ENCODE measurements at places on chromosomes 5 and 9.
A peak's percentile ranks its signal among the peaks of the same experiment; 100 is the strongest.

DNA sequence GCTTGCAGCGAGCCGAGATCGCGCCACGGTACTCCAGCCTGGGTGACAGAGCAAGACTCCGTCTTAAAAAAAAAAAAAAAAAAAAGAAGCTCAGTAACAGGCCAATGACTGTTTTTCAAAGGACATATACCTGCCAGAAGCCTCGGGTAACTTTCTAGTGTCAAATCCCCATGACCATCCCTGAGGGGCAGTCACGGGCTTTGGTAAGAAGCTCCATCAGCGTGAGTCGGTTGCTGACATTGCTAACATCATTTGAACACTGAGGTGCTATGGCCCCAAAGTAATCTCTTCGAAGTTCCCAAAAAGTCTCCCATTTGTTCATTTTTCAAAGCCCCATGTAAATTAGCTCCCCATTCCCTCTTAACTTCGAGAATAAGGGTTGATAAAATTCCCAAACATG lies 11.6 kb downstream of the NAIP start:
- no peak for DNase-seq

GRCh38 chr5:144036476-144036875 lies 134.0 kb downstream of the YIPF5 start:
- no peak for DNase-seq

DNA sequence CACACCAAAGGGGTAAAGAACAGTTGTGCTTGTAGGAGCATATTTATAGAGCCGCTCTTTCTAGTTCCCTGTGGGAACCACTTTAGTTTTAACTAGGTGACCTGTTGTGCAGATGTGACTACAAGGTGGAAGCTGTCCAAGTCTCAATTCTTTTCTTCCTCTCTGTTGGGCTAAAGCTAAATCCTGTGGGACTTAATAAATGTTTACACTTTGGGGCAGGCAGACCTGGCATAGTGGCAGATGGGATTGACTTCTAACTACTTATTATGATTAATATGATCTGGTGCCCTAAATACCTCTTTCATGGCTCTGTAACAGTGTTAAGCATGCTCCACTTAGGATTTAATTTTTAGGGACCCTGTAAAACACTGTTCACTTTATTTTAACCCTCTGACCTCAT lies 265.3 kb downstream of the KCTD16 start:
- no peak for DNase-seq

DNA sequence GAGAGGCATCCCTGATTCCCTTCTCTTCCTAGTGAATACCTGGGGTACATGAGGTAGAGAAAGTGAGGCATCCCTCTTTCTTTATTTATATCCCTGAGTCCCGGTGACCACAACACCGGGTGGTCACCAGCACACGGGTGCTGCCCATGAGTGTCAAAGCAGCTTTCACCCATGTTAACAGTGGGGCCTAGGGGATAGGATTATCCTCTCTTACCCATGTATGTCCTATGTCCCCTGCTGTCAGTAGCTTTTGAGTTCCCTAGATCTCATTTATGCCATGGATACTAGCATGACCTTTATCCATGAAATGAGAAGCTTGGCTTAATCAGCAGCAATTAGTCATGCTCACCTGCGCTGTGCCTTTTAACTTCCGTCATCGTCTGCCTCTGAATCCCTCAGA lies 71.4 kb downstream of the RGMB start:
- DNase-seq: no peak

DNA sequence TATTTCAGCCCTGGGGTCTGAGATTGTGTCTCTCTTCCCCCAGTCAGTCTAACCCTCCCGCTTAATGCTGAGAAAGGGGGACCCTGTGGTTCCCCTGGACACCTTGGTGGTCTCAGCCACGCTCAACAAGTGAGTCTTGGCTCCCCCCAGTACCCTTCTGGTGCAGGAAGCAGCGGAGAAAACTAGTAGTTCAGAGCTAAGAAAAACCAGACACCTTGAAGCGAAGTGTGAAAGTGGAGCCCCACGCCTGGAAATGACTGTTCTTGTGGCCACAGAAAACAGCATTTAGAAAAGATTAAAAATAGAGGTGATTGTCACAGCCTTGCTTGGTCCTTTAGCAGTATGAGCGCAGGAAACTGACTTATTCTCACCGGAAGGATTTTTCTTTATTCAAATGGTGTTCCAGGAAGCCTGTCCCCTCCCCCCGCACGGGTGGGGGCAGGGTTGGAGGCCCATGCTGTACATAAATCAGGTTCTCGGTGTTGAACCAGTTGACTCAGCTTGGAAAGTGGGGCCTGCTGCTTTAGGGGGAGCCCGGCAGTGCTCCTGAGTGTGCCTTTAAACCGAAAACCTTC lies 8.1 kb downstream of the ARPC5L start:
- DNase-seq: peak; percentile 78

DNA sequence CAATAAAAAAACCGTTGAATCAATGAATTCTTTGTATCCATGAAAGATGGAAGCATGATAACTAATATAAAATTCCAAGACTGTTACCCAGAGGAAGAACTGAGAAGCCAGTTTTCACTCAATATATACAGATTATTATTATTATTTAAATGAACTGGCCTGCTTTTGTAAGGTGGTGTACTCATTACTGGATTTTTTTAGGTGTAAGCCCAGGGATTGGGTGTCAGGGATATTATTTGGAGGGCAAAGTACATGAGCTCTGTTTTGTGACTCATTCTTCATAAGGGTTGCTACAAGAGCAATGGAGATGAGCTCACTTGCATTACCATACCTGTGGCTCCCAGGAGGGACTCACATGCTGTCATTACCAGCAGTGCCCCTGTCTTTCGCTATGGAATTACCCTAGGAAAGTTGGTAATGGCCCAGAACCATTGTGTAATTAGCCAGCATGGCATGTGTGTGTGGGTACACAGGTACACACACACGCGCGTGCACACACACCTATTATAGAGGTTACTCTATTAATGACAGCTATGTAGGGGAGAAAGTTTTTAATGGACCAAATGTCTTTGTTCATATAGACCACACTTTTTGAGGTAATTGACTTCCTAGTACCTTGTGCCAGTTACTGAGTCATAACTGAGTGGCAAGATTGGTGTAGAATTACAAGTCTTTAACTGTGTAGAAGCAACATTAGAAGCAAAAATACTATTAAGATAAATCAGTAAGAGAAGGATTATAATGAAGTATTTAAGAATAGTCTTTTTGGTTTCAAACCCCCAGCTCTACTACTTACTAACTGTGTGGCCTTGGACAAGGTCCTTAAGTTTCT lies 143.4 kb downstream of the GDNF start:
- DNase-seq: no peak

GRCh38 chr5:33649549-33650482 lies 209.1 kb downstream of the TARS1 start:
- DNase-seq: no peak

GRCh38 chr5:134090522-134090921 lies 24.0 kb upstream of the TCF7 start:
- no peak for DNase-seq

GRCh38 chr5:171633776-171634470 lies 151.7 kb upstream of the SMIM23 start:
- DNase-seq: no peak

GRCh38 chr5:164708831-164709230 lies 1203.4 kb downstream of the MAT2B start:
- no peak for DNase-seq

DNA sequence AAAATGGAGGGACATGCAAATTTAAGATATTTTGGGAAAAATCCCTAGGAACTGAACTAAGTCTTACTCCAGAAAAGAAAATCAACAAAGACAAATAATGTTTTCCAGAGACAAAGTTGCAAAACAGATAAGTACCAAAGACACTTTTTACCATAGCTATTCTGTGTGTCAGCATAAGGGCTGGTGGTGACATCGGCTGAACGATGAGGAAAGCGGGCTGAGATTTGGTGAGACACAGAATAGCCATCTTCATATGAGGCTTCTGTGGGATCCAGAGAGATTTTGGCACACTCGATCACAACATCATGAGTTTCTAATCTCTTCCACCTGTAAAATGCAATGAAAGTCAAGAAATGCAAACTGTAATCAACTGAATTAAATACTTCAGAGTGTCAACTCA lies 32.3 kb downstream of the TSC1 start:
- DNase-seq: no peak

GRCh38 chr9:98831696-98832095 lies 24.2 kb downstream of the GALNT12 start:
- DNase-seq: no peak

GRCh38 chr5:149337736-149338135 lies 7.6 kb upstream of the GRPEL2 start:
- no peak for DNase-seq

- no peak for DNase-seq
These were observed 205.9 kb downstream of the TRIO start for GRCh38 chr5:14349029-14349428.

- no peak for DNase-seq
These were observed at the start of gene MCC for GRCh38 chr5:113487781-113488644. Gene MCC (minus strand): TSS chr5:113488453.

GRCh38 chr5:111364992-111365391 lies 140.8 kb downstream of the CAMK4 start:
- no peak for DNase-seq

GRCh38 chr5:173825215-173825865 lies 62.8 kb upstream of the CPEB4 start:
- no peak for DNase-seq

DNA sequence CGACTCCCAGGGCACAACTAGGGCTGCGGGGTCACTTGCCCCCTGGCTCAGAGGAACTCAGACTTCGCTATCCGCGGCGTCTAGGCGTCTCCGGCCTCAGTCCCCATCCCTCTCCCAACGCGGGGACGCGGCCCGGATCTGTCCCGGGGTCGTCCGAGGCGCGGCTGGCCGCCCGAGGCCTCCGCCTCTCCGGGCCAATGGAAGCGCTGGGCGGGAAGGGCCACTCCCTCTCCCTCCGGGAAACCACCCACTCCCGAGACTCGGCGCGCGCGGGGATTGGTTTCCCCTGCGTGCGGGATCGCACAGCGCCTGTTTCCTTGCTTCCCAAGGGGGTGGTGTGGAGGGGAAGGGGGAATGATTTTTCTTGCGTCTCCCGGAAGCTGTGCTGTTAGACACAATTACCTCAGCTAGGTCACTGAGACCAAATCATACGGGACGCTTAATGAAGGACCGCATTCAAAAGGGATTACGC lies 38.3 kb downstream of the NR2F1 start:
- no peak for DNase-seq

DNA sequence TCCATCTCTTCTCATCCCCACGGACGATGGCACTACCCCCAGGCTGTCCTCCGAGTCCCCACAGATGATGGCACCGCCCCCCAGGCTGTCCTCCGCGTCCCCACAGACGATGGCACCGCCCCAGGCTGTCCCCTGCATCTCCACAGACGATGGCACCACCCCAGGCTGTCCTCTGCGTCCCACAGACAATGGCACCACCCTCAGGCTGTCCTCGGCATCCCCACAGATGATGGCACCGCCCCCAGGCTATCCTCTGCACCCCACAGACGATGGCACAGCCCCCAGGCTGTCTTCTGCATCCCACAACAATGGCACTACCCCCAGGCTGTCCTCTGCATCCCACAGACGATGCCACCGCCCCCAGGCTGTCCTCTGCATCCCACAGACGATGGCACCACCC lies 57.4 kb upstream of the PTCH1 start:
- no peak for DNase-seq

- no peak for DNase-seq
These were observed 55.8 kb downstream of the ASS1 start for GRCh38 chr9:130500340-130501180.

DNA sequence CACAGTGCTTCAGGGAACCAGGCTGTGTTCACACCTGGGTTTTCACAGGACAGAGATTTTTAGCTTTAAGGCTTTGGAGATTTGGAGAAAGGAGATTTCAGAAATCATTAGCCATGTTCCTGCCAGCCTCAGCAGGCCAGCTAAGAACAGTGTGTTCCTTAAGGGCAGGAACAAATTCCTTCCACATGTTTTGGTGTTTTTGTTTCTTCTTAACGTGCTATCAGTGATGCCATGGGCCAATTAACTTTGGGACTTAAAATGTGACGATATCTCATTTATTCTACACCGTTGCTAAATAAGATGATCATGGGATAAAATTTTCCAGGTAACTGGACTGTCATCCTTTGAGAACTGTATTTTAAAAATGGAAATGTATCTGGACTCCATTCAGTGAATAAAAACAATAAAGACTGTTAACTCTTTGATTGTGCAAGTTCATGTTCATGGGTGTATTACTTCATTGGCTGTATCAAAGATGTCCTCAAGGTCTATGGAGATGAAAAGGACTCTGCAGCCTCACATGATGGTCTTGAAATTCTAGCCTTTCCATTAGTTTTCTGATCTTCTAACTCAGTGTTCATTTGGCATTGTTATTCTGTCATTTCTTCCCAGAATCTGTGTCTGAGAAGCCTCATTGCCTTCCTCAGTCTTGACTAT lies 72.3 kb downstream of the ZNF366 start:
- no peak for DNase-seq

DNA sequence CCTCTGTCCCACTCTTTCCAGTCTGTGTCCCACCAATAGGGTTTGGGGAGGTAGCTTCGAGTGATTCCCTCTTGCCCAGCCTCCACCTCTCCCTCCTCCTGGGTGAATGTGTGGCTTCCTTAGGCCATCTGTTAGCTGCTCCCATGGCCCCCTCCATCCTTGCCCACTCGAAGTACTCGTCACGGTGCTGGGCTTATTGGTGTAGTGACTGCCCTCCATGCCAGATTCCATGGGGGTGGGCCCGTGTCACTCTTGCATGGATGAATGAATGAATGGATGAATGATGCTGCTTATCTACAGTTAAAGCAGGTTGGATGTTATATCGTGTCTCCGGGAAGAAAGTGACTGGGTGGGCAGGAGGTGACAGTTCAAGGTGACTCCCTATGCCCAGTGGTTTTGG lies 19.1 kb downstream of the HMCN2 start:
- no peak for DNase-seq

- no peak for DNase-seq
These were observed 167.4 kb downstream of the GAPVD1 start for GRCh38 chr9:125428902-125429467.

- no peak for DNase-seq
These were observed 828 bp downstream of the NPR2 start for GRCh38 chr9:35792024-35792813.

DNA sequence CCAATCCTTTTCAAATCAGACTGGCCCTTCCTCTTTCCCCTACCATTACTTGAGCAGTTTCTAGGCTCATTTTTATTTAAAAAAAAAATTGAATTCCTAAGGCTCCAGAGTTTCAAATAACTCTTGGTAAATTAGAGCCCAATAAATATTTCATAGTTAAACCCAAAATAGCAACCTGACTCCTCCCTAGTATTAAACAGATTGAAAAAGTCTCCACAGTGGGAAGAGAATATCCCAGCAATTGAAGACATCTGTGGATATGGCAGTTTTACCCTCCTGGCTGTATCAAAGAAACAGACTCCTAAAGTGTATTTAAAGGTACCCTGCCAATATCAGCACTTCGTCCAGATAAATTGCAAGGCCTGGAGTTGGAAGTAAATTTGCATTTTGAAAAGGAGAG lies 52.7 kb upstream of the GDNF start:
- no peak for DNase-seq

All from stimulated activated CD4-positive, alpha-beta T cell treated with anti-CD3 and anti-CD28 coated beads, TNF-alpha, amount 100 ng/mL, for 4 hours (primary cell).